CD4-positive, alpha-beta T cell treated with Interleukin-15 for 1 hour (primary cell): ENCODE measurements at places on chromosomes 4 and X.

DNA sequence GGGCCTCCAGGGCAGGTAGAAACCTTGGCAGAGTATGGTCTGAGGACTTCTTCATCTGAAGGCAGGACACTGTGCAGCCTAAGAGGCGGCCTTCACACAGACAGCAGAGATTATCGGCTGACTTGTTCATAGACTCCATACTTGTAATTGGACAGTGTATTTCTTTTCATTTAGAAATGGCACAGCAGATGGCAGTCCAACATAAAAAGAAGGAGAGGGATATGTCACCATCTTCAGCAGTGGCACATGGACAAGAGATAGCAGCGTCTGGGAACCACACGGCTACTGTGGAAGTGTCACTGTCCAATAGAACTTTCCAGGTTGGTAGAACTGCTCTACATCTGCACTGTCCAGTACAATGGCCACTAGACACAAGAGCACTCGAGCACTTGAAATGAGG is 21.7 kb upstream of the GEMIN8 start:
- no peak for DNase-seq

GRCh38 chr4:10107111-10108091 is 9.2 kb downstream of the WDR1 start:
- DNase-seq: no peak

- DNase-seq: no peak
These were observed 74.4 kb upstream of the IRF2 start for GRCh38 chr4:184548648-184549341.

- DNase-seq: no peak
These were observed 119.4 kb downstream of the SMIM20 start for GRCh38 chr4:26033389-26033788.

DNA sequence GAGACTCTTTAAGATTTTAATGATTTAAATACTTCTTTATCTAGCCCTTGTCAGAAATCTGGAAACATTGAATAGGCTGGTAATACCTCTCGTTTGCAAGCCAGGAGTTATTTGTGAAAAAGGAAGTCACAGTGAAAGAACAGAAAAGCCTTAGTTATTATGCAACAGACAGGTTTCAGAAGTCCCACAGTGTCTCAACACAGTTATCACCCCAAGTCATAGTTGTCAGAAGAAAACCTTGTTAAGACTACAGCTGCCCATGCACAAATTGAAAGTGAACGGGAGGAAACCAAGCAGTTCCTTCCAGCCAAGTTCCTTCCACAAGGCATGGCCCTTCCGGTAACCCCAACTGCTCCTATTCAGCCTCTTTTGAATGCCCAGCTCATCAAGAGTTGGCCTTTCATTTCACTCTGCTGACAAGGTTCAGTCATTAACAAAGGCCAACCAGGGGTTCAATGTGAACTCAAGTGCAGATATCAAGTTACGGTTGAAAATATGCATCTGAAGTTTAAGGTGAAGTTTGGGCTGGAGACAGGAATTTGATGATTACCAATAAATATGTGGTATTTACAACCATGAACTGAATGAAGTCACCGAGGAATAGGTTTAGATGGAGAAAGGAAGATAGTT is 15.6 kb downstream of the ALPK1 start:
- peak; percentile 20 for DNase-seq

DNA sequence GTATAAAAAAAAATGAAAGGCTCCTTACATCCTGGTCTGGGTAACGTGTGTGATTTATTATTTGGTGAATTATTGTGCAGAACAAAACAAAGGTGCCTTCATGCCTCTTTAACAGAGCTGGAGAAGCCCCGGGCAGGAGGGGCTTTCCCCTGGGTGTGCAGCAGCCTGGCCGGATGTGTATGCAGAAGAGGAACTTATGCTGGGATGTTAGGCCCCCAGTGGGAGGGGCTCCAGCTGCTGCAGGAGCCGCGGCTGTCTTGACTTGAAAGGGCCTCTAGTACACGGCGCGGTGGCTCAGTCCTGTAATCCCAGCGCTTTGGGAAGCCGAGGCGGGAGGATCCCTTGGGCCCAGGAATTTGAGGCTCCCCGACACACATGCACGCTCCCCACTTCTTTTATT is 16.0 kb downstream of the CCNQ start:
- DNase-seq: peak; percentile 79

- DNase-seq: no peak
These were observed 378.9 kb downstream of the PPP1R2C start for GRCh38 chrX:42398967-42399631.

DNA sequence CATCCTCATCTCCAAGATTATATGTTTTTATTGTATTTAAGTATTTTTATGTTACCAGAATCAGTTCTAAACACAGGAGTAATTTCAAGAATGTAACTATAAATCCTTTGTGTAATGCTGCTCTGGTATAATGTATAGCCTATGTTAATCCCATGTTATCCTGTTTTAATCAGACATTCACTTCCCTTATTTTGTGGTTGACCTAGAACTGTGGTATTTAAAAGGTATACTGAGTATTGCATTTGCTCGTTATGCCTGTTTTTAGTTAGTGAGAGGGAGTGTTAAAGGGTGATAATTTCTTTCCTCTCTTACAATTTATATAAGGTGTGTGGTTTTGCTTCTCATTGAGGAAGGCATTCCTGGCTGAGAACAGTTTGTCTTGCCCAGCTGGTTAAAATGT is 26.2 kb downstream of the MTM1 start:
- DNase-seq: no peak

- no peak for DNase-seq
These were observed 8.1 kb downstream of the ANXA5 start for GRCh38 chr4:121688701-121689100.

DNA sequence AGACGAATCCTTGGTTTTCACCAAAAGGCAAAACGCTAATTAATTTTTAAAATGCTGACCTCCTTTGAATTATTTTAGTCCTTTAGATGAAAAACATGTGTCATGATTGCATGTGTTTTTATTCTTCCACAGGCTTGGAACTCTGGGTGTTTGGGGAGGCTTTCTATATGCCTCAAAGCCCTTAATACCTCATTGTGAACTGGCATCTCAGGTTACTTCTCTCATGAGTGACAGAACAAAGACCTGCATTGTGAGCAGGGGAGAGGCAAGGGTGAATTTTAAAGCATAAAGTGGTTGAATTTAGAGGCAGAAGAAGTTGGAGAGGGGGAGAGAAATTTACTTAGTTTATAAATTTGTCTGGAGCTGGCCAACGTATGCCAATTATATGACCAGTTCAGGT is 119.5 kb downstream of the ARSF start:
- no peak for DNase-seq

DNA sequence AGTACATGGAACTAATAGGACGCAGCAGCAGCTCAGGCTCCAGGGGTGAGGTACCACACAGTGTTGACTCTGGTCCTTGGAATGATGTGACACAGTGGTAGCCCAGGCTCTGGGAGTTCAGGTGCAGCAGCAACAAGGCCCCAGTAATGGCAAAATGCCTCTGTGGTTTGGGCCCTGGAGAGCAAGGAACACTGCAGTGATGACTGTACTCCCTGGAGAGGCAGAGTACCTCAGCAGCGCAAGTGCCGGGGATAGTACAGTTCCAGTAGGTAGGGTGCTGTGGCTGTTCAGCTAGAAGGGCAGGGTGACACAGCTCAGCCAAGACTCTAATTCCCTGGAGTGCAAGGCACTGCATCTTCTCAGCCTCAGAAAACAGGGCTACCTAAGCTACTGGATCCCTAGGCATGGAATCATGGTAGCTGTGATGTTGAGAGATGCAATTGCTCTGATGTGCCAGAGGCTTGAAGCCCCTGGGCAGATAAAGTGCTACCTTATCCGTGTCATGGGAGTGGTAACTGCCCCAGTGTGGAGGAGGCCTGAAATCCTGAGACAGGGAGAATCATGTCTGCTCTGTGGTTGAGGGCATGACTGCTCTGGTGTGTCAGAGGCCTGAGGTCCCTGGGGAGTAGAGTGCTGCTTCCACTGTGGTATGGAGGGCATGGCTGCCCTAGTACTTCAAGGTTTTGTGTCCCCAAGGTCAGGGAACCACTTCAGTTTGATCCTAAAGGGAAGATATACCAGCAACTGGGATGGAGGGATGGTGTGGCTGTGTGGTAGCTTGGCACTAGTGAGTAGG is 55.2 kb downstream of the AREG start:
- no peak for DNase-seq

DNA sequence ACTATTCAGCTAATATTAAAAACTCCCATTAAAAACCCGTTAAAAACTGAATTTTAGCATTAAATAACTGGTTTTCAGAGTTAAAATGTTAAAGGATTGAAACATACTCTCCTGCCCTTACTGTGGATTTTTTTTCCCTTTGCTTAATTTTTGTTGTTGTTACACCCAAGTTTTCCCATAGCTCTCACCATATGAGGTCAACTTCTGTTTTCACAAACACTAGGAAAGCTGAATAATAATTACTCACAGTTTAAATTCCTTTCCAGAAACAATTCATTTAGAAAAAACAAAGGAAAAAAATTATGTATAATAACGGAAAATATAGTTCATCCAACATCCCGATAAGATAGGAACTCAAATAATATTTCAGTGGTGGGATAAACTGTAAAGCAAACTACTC is 129.0 kb downstream of the PPP3CA start:
- DNase-seq: no peak

GRCh38 chrX:154396973-154397887 is 947 bp upstream of the RPL10 start:
- DNase-seq: peak; percentile 74

GRCh38 chr4:10082459-10083272 is 33.9 kb downstream of the WDR1 start:
- peak; percentile 15 for DNase-seq

GRCh38 chrX:39309018-39309635 is 507.9 kb downstream of the MID1IP1 start:
- peak; percentile 42 for DNase-seq
